ENCODE measurements at places on chromosomes 11 and 22.

GRCh38 chr11:80638296-80638695 lies 1197.5 kb upstream of the TENM4 start:
- no peak for DNase-seq

DNA sequence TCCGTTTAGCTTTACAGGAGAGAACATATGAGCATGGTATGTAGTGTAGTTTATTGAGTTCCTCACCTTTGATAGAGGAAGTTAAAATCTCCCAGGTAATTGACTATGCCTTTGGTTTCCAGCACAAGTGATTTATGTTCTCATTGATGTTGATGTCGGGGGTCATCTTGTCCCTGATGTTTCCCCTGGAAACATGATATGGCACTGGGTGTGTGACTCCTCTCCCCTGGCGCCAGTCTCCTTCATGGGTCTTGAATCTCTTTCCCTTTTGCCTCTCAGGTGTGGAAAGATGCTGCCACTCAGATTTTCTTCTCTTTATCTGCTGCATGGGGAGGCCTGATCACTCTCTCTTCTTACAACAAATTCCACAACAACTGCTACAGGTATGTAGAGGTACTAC lies 28.3 kb downstream of the SLC6A5 start:
- no peak for DNase-seq

GRCh38 chr22:44393066-44393465 lies 80.3 kb upstream of the SHISAL1 start:
- no peak for DNase-seq

DNA sequence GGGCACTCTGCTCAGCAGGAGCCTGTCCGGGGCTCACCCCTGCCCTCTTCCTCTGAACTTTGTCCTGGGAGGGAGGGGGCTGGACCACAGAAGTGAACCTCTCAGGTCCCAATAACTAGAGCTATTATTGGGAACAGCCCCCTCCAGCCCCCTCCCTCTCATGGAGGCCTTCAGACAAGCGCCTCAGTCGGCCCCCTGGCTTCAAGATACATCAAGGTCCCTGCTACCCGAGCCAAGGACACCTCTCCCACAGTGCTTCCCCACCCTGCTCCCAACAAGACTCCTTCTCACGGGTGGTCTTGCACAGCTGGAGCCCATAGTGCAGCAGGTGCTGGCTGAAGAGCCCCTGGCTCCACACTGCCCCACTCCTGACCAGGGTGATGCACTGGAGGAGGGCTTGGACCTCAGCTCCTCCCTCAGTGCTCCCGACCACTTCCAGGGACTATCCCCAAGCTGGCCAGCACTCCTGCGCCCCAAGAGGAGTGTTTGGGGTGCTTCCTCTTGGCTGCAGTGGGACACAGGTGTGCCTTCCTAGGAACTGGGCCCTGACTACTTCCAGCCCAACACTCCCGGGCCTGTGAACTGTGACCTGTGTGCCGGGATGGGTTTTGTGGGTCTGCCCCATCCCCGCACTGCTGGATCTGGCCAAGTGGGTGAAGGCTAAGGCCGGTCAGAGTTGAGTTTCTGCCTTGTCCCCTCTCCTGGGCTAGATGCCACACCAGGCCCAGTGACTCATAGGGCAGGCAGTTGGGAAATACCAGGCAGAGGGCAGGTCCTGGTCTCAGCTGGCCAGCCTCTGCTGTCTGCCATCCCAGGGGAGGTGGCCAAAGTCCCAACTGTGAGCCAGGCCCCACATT lies 2.2 kb downstream of the PNPLA2 start:
- DNase-seq, result no peak

- DNase-seq, result no peak
These were observed 9.4 kb downstream of the HIPK3 start for GRCh38 chr11:33266393-33267215.

DNA sequence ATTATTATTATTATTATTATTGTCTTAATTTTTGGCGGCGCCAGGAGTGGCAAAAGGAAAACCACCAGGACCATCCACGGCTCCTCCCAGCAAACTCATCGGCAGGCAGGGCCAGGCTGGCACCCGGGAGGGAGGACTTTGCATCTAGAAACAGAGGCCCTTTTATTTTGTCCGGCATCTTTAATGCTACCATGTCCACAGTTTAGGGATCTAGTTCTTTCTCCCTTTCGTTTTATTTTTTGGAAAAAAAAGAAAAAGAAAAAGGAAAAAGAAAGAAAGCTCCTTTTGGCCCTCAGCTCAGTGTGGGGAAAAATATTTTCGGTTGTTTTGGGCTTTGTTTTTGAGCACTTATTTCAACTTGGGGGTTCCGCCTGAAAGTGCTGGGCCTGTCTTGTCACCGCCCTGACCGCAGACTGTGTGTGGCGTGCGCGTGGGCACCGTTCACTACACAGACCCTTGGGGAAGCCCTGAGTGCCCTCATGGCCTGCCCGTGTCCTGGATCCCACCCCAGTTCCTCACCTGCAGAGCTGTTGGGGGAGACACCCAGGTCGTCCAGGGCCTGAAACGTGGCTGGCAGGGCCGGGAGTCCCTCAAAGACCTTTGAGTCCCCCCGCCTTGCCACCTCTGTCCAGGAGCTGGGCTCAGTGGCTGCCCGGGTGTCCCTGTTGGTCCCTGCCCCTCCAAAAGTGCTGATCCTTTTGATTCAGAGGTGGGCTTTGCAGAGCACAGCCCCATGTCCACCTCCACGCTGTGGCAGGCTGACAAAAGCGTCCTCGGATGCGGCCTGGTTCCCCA lies 69.1 kb upstream of the PPARA start:
- no peak for DNase-seq

DNA sequence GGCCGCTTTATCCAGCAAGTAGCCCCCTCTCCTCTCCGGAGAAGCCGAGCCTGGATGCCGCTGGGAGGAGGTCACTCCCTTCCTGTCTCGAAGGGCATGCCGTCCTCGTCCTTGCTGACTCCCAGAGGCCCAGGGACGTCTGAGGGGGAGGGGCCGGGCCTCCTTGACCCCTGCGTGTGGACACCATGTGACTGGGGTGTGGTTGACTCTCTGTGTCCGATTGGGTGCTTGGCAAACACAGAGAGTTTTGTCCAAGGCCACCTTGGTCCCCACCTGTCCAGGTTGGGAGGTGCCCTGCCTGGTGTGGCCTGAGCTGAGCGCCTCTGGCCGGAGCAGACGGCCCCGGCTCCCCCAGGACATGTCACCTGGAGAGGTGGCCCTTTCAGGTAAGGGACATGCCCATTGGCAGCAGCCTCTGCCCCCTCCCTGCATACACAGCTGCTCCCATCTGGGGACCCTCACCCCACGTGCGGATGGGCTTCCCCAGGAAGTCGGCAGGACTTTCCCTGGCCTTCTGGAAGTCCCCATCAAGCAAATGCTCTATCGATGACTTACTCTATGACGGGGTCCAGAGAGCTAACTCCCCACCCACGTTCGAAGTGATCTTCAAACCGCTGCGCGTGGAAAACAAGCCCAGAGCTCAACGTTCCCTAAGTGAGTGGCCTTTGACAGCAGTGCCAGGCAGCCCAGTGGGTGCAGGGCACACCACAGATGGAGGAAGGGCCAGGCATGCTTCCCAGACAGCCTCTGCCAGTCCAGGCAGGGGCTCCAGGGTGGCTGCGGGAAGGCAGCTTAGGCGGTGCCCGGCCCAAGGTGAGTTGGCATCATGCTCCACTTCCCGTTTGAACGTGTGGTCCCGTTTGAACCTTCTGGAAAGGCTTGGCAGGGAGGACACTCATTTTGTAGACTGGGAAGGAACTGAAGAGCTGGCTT lies at the start of gene SMIM38:
SMIM38 (plus strand) TSS at position 634 of the 933 bp plus-strand sequence. CDS start 1,912 bp downstream, outside the sequence.
- peak; percentile 85 for DNase-seq

- DNase-seq, result no peak
These were observed 1.3 kb upstream of the BBS1 start for GRCh38 chr11:66509131-66509561.

GRCh38 chr22:29580200-29580810 lies 608 bp downstream of the NIPSNAP1 start:
- DNase-seq, result peak; percentile 65

- DNase-seq, result no peak
These were observed 10.5 kb downstream of the ELFN2 start for GRCh38 chr22:37416827-37417226.

- DNase-seq, result no peak
These were observed 14.8 kb upstream of the PICK1 start for GRCh38 chr22:38042488-38042790.

DNA sequence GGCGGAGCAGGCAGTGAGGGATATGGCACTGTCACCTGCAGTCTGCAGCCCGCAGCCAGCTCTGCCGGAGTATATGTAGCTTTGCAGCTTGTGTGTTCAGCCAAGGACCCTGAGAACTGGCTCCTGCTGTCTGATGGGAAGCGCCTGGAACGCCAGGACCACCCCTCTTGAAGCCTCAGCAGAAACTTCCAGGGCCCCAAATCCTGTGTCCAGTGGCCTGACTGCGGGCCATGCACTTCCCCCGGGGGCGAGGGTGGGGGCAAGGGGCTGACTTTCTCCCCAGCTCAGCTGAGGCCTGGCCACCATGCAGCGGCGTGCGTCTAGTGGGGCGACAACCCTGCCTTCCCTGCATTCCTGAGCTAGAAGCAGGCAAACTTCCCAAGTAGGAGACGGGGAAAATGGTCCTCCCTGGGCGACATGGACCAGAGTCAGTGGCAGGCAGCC lies 32.3 kb downstream of the PISD start:
- DNase-seq, result no peak

DNA sequence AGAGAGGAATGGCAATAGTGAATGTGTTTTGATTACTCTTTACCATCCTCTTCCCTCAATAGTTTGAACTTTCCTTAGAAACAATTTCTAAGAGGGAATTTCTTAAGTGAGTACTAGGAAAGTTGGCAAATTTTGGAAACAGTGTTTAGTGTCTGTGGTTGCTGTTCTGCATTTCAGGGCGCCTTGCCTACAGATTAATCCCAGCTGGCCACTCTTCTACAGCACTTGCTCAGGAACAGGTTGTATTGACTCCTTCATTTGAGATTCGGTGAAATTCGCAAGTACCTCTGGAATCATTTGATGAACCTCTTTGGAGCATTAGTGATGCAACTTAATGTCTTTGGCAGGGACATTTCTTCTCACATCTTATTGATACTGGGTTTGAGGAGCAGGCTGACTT lies 28.3 kb downstream of the JAM3 start:
- DNase-seq, result no peak

GRCh38 chr11:19777377-19778102 lies 64.9 kb downstream of the NAV2 start:
- DNase-seq, result peak; percentile 82

- DNase-seq, result no peak
These were observed 71.7 kb downstream of the TBC1D22A start for GRCh38 chr22:46834021-46834737.

GRCh38 chr11:132587716-132588115 lies 944.6 kb downstream of the OPCML start:
- no peak for DNase-seq

- DNase-seq, result peak; percentile 71
These were observed 3.7 kb upstream of the TMEM109 start for GRCh38 chr11:60910281-60910687.

- DNase-seq, result no peak
These were observed 11.9 kb downstream of the CRTAM start for GRCh38 chr11:122850076-122850631.

DNA sequence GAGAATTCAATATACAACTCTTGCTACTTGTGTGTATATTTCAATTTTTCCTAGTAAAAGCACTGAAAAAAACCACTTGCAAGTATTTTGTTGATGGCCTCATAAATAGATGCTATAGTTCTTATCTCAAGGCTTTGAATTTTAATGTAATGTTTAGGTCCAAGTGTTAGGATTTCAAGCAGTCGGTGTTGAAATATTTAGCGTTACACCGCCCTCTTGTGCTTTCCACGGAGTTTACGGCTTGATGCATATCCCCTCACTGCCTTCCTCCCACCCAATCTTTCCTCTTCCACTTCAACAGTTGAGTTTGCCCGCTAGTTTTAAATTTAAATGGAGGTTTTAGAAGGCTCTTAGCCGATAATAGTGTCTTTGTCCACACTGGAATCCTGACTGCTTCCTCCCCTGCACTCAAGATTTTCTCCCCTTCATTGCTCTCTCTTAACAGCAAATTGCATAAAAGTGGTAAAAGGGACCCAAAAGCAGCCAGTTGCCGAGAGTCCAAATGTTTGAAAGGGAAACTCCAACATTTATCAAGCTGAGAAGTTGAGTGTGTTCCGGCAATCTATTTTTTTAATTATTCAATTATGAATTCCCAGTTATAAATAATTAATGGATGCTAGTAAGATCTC lies 25.9 kb upstream of the HTATIP2 start:
- peak; percentile 40 for DNase-seq

All from GM13976 (cell line).